Stimulated activated CD8-positive, alpha-beta memory T cell treated with anti-CD3 and anti-CD28 coated beads, Interleukin-7, amount 100 ng/mL, for 1 hour (primary cell): ENCODE measurements at places on chromosomes 5 and 9.

- no peak for DNase-seq
These were observed 88.7 kb downstream of the BASP1 start for GRCh38 chr5:17305964-17306725.

- no peak for DNase-seq
These were observed 199.2 kb upstream of the ANKRD55 start for GRCh38 chr5:56432321-56432720.

- DNase-seq: no peak
These were observed 148.0 kb downstream of the NUDT12 start for GRCh38 chr5:103414604-103415003.

- DNase-seq: no peak
These were observed 54.6 kb upstream of the CLINT1 start for GRCh38 chr5:157913575-157913974.

GRCh38 chr9:110900917-110901316 is 137.4 kb downstream of the LPAR1 start:
- DNase-seq: no peak

DNA sequence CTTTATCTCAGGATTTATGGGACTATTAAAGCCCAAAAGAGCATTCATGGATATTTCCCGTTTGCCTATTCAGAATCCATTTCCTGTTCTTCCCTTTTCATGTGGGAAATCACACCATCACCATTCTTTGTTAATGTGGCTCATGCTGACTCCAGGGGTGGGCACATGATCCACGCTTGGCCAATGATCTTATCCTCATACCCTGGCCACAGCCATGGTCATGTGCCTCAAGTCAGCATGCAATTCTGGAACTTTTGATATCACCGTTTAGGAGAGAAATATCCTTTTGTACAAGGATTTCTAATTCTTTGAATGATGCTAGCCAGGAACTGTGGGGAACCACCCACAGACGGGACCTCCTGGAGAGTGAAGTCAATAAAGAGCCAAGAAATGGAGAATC is 272.2 kb downstream of the PRELID2 start:
- no peak for DNase-seq

DNA sequence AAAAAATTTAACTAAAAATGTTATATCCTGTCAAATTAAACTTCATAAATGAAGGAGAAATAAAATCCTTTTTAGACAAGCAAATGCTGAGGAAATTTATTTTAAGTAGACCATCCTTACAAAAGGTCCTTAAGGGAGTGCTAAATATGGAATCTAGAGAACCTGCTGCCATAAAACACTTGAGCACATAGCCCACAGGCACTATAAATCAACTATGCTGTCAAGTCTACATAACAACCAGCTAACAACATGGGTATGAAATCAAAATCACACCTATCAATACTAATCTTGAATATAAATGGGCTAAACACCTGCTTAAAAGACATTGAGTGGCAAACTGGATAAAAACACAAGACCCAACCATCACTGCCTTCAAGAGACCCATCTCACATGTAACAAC is 15.1 kb upstream of the PRSS3 start:
- no peak for DNase-seq

GRCh38 chr9:71656496-71656895 is 111.8 kb downstream of the CEMIP2 start:
- DNase-seq: no peak

GRCh38 chr9:133873461-133873891 is 118.6 kb downstream of the VAV2 start:
- DNase-seq: no peak

- no peak for DNase-seq
These were observed 10.1 kb downstream of the IFNA5 start for GRCh38 chr9:21294904-21295538.

DNA sequence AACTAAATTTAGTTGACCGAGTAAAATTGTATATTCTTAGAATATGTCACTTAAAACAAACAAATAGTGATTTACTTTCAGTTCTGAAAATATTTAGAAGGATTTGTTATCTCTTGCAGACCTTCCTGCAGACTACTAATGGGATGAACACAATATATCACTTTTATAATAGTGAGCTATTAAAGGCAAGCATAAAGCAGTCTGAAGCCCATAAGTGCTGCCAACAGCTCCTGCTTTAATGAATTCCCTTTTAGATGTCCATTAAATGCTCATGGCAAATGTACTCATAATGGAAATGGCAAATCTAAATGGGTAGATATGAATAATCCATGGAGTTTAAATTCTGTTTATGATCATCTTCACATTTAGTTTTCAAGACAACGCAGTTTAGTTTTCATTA is 170.2 kb downstream of the RANBP17 start:
- DNase-seq: no peak

GRCh38 chr5:174935854-174936474 is 211.6 kb downstream of the MSX2 start:
- DNase-seq: peak; percentile 13

DNA sequence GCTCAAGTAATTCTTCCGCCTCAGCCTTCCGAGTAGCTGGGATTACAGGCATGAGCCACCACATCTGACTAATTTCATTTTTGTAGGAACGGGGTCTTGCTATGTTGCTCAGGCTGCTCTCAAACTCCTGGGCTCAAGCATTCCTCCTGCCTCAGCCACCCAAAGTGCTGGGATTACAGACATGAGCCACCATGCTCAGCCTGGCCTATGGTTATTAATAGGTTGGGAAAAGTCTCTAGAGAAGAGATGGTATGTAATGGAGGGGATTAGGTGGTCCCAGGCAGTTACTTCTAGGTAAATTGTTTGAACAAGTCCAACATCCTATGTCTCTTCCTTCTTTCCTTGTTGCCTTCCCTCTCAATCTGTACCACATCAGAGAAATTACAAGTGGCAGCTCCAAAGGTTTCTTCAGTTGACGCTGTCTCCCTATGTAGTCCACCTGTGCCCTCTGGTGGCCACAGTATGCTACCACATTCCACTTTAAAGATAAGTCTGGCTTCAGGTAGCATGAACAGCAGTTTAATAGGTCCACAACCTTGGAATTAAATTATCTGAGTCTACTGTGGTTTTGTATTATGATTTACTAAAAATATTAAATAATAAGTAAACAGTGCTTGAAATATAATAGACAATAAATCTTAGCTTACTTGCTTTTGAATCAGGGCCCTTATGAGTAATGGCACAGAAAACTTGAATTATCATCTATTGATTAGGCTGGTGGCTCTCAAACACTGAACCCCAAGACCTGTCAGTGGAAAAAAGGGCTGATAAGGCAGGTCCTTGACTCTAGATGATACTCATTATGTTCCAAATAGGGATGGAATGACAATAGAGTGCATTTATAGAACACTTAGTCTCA is 9.7 kb downstream of the TIGD6 start:
- peak; percentile 9 for DNase-seq

DNA sequence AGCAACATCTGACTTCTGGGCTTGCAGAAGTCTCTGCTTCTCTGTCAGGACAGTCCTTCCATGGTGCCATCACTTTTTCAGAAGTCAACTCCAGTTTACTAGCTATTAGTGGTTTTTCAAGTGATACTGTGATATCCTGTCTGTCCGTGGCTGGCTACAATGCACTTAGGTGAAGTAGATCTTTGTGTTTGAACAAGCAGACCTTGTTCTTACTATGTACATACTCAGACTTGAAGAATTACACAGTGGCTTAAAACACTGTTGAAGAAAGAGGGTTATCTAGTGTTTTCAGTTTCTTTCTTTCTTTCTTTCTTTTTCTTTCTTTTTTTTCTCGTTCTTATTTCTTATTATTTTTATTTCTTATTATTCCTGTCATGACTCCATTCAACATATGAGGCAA is 228.7 kb downstream of the NTRK2 start:
- DNase-seq: no peak

GRCh38 chr9:73081979-73082657 is 69.5 kb upstream of the ANXA1 start:
- DNase-seq: no peak

GRCh38 chr9:36945999-36946398 is 88.1 kb downstream of the PAX5 start:
- no peak for DNase-seq

- DNase-seq: no peak
These were observed 25.1 kb downstream of the RAPGEF1 start for GRCh38 chr9:131714821-131715220.

GRCh38 chr9:120398286-120398685 is 181.7 kb downstream of the CDK5RAP2 start:
- no peak for DNase-seq
